ENCODE measurements at places on chromosomes 3 and 15. TPM values are rescaled to one million over a fixed set of nuclear protein-coding genes. Genes with fewer than 3 reads are reported as not detected.

RETNLB gene
- not detected for total RNA-seq

ERC2 gene
- 0.44 TPM for total RNA-seq

ANKRD34C gene
- not detected for total RNA-seq

CLDN16 gene
- not detected for total RNA-seq

Measured in smooth muscle cell of trachea (primary cell).